ENCODE measurements at places on chromosomes 6 and 20. TPM values are rescaled to one million over a fixed set of nuclear protein-coding genes. Genes with fewer than 3 reads are reported as not detected.
A peak's percentile ranks its signal among the peaks of the same experiment; 100 is the strongest.

DNA sequence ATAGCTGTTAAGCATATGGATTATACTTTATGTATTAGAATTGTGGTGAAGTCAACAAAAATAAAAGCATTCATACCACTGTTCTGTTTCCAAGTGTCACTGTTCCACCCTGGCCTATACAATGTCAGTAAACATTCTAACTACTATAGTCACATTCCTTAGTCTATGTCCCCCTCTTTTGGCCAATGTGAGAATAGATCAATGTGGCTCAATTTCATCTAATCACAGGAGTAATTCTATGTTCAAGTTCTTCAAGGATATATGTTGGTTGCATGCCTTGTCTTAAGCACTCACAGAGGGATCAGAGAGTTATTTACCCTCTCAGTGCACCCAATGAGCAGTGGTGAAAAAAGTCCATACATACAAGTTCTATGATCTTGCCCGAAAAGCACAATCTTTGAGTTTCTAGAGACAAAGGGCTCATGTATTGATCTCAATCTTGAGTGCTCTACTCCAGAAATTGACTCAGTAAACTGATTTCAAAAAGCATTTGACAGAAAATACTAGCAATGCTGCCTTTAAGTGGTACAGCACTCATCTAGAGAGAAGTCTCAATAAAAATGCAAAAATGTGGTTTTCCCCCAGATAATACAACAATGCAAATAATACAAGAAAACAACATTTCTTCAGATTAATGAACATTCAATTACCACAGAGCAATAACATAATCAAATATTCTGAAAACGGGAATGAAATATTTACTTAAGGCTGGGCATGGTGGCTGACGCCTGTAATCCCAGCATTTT is 16.5 kb downstream of the SMLR1 start:
- no peak for DNase-seq

DNA sequence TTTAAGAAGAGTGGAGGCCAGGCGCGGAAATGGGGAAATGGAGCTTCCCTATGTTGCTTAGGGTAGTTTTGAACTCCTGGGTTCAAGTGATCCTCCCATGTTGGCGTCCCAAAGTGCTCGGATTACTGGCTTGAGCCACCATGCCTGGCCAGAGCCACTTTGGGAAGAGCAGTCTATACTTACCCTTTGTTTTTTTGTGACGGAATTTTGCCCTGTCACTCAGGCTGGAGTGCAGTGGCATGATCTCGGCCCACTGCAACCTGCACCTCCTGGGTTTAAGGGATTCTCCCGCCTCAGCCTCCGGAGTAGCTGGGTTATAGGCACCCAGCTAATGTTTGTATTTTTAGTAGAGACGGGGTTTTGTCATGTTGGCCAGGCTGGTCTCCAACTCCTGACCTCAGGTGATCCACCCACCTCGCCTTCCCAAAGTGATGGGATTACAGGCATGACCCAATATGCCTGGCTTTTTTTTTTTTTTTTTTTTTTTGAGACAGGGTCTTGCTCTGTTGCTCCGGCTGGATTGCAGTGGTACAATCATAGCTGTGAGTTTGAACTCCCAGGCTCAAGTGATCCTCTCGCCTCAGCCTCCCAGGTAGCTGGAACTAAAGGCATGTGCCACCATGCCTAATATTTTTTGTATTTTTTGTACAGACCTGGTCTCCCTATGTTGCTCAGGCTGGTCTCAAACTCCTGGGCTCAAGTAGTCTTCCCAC is 18.0 kb downstream of the PPP1R10 start:
- no peak for DNase-seq

Gene SNAI1
- polyA plus RNA-seq: 8.1 TPM

Gene FRK
- polyA plus RNA-seq: 2.4 TPM

Gene RALGAPB
- 41.5 TPM for polyA plus RNA-seq

DNA sequence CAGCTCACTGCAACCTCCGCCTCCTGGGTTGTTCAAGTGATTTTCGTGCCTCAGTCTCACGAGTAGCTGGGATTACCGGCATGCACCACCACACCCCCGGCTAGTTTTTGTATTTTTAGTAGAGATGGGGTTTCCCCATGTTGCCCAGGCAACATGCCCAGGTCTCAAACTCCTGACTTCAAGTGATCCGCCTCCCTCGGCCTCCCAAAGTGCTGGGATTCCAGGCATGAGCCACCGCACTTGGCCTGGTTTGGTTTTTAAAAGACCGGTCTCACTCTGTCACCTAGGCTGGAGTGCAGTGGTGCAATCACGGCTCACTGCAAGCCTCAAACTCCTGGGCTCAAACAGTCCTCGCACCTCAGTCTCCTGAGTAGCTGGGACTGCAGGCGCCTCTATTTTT is 40.1 kb downstream of the VSTM2L start:
- no peak for DNase-seq

Gene NHSL1
- polyA plus RNA-seq: 63.2 TPM

DNA sequence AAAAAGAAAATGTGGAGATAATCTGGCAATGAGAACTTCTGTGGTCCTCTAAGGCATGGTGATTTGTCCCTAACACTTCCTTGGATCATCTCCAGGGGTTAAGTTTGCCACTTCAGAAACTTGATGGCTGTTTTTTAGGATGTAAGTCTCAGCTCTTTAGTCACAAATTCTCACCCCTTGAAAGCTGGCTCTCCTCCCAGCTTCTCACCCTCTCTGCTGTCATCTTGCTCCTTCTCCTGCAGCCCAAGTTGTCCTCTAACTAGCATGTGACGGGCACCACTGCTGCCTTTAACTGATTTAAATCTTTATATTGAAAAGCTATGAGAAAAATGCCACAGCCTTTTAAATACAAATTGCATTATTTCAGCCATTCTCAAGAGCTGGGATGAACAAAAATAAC is 107.8 kb downstream of the MAP3K5 start:
- DNase-seq: no peak

Gene ULBP3
- polyA plus RNA-seq: 9.0 TPM

Gene DCBLD1
- 47.8 TPM for polyA plus RNA-seq

- DNase-seq: no peak
Measured at GRCh38 chr6:69914015-69914485, 47.7 kb downstream of the COL19A1 start.

- no peak for DNase-seq
Measured at GRCh38 chr20:32621071-32621890, 36.1 kb upstream of the NOL4L start.

- no peak for DNase-seq
Measured at GRCh38 chr20:17895641-17896171, 72.9 kb downstream of the SNX5 start.

- DNase-seq: no peak
Measured at GRCh38 chr6:122130518-122130917, 268.9 kb upstream of the HSF2 start.

Gene SIRPB1
- polyA plus RNA-seq: 1.6 TPM

Gene CFAP206
- 4.2 TPM for polyA plus RNA-seq

DNA sequence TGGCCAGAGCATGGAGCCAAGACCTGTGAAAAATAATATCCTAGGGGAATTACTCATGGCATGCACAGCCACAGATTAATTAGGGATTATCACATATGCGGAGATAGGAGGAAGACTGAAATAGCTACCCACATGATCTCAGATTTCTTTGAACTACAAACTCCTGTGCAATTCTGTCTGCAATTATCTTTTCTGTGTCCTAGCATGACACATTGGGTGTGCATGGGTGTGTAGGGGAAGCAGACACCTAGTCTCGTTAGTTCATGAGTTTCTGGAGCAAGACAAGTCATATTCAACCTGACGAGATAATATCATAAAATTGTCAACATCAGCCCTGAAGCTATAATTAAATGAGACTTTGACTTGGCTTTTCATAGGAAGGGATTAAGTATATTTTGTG is 3.6 kb upstream of the SLC17A4 start:
- no peak for DNase-seq

Gene GPR6
- not detected for polyA plus RNA-seq

DNA sequence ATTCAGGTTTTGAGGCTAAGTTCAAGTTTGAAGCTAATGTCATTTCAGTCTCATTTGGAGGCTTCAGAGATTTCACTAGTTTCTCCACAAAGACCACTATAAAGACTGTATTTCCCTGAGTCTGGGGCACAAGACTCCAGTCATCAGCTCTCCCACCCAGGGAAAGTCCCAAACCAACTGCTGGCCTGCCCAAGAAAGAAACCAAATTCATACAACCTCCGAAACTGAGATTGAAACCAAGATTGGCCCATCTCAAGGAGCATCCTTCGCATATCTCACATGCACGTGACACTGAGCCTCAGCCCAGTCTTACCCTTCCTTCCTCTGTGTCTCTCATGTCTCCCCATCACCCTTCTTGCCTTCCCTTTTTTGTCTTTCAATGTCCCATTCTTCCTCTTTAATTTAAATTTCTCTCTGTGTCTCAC is 3.5 kb upstream of the LTA start:
- DNase-seq: no peak

DNA sequence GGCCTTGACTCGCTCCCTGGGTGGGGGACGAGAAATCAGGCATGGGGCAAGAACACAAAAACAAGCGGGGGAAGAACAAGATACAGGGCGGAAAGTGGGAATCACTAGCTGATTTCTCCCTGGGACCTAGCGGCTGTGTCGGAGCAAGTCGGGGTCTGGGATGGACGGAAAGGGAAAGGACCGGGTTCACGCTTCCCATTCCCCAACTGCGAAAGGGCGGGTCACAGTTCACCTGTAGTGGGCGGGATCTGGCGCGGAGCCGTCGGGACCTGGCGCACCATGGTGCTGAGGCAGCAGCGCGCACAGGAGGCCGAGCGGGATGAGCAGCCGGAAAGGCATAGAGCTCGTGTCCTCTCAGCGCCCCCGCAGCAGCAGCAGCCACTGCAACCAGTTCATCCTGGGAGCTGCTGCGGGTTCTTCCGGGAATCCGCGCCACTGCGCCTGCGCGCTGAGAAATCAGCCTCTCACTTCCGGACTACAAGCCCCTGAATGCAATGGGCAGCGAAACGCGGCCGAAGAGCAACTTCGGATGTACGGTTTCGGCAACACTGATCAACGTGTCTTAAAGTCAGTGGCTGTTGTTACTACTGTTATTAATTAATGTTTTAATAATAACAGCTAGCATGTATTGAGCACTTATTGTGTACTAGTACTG is at the start of gene EDEM2:
Gene EDEM2, minus strand, starts transcription at position 417 of the 655 bp plus-strand sequence. Its CDS starts 78 bp downstream, at position 339.
- peak; percentile 93 for DNase-seq

- no peak for DNase-seq
Measured at GRCh38 chr6:106170030-106170791, 84.1 kb downstream of the PRDM1 start.

Gene HSPA1A
- 68.3 TPM for polyA plus RNA-seq

DNA sequence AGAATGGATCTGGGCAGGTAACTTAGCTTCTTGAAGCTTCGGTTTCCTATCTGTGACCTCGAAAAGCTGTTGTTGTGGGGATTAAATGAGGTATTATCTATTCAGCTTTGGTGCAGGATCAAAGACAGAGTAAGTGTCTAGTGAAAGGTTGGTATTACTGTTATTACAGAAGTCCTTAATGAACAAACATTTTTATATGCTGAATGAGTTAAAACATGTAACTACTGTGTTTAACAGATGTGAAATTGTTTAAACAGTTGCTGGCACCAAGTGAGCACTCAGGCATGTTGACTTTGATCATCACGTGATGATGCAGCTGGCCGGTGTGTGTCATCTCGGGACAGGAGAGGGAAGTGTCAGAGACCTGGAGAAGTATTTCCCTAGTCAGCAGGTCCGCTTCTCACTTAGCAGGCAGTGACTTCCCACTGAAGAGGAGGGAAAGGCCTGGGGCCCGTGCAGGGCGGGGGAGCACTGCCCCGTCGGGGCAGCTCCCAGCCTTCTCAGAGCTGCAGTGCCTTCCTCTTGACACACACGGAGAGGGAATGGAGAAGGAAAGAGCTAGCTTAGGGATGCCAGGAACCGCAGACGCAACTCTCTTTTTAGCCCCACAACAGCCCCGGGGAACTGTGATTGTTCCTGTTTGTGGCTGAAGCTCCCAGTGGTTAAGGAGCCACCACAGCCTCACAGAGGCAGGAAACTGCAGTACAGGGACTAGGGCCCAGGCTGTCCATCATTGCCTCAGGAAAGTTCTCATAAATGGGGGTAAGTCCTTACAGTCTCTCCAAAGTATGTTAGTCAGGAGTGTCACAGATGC is 18.0 kb downstream of the TUBB2A start:
- DNase-seq: no peak

DNA sequence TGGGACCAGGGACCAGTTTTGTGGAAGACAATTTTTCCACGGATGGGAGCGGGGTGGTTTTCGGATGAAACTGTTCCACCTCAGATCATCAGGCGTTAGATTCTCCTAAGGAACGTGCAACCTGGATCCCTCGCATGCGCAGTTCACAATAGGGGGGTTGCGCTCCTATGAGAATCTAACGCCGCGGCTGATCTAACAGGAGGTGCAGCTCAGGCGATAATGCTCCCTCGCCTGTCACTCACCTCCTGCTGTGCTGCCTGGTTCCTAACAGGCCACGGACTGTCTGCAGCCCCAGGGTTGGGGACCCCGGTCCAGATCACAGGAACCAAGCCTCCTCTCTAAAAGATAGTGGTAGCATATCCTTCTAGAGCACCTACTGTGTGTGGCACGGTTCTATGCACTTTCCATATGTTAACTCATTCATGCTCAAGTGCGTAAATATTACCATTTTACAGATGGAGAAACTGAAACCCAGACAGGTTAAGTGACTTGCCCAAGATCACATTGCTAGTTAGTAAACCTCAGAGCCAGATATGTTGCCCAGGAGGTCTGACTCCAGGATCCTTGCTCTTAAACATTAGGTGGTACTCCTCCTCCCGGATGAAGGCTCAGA is 25.3 kb downstream of the SPDEF start:
- DNase-seq: no peak

Gene TRIM31
- 0.27 TPM for polyA plus RNA-seq

GRCh38 chr6:53813801-53814200 is 19.0 kb downstream of the LRRC1 start:
- DNase-seq: no peak

- no peak for DNase-seq
Measured at GRCh38 chr6:131412960-131413830, 159.8 kb upstream of the ARG1 start.

Gene HLA-DRA
- polyA plus RNA-seq: 79.3 TPM
